ENCODE measurements at places on chromosomes 6 and 20. TPM values are rescaled to one million over a fixed set of nuclear protein-coding genes. Genes with fewer than 3 reads are reported as not detected.

Gene SLC22A2
- 0.52 TPM for polyA plus RNA-seq

Gene PPP1R14C
- 23.3 TPM for polyA plus RNA-seq

DNA sequence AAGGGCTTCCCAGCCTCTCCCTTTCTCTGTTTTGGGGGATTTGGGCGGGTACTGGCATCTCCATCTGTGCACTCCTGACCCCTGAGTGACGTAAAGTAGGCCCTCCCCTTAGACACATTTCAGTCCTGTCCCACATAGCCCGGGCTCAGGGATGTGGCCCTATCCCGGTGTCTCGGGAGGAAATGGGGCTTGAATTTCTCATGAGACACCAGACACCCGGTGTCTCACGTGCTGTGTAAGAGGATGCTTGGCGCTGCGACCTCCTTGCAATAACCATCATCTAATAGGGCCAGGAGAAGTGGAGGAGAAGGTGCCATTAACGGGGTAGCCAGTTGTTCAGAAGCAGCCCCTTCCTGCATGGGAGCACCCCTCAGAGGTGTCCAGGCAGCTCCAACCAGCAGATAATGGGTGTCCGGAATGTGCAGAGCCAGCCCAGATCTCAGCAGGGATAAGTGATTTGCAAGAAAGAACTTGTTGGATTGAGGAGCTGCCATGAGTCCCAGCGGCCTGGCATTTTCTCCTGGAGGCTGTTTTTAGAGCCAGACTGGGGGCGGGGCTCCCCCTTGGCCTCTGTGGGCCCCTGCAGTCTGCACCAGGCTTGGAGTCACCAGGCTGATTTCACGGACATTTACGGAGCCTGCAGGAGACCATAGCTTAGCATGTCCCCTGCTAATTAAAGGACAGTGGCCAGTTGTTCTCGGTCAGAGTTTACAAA is 372.0 kb downstream of the PREX1 start:
- no peak for DNase-seq

Gene DEK
- polyA plus RNA-seq: 204 TPM

Gene VARS1
- 42.7 TPM for polyA plus RNA-seq

GRCh38 chr6:152356016-152356415 is 281.1 kb downstream of the SYNE1 start:
- DNase-seq: no peak

GRCh38 chr6:44060612-44061374 is 66.5 kb downstream of the MRPL14 start:
- DNase-seq: no peak

DNA sequence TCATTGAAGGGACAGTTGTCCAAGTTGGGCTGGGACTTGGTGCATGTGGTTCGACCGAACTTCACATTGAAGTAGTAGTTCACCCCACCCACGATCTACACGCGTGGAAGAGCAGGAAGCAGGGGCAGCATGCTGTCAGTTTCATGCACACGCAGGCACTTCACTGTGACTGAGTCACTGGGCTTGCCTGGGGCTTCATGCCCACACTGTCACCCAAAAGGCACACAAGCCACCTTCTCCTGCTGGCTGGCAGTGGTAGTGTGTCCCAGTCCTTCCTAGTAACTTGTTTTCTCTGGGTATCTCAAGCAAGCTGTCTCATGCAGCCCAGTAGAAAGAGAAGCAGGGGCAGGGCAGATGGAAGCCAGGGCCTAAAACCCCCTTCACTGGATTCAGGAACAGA is 2.0 kb downstream of the CST5 start:
- no peak for DNase-seq
